ENCODE measurements at places on chromosomes 2 and 18. TPM values are rescaled to one million over a fixed set of nuclear protein-coding genes. Genes with fewer than 3 reads are reported as not detected.

The BZW1 gene
- total RNA-seq = 137 TPM

The SDC1 gene
- total RNA-seq = 162 TPM

DNA sequence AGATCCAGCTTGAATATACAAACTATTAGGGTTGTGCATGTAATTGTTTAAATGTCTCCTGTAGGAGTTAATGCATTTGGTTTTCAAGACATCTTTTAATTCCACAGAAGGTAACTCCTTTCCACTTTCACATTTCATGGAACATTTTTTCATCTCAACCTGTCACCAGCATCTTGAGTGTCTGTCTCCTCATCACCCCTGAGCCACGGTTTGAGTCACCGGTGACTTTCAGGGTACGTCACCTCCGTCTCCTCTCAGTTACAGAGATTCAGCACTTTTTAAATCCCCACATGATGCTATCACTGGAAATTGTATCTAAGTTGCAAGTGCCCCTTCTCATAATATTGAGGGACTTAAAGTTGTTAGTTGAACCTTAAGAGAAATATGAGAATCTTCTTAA is 25.3 kb downstream of the GPR55 start:
- no peak for DNase-seq

DNA sequence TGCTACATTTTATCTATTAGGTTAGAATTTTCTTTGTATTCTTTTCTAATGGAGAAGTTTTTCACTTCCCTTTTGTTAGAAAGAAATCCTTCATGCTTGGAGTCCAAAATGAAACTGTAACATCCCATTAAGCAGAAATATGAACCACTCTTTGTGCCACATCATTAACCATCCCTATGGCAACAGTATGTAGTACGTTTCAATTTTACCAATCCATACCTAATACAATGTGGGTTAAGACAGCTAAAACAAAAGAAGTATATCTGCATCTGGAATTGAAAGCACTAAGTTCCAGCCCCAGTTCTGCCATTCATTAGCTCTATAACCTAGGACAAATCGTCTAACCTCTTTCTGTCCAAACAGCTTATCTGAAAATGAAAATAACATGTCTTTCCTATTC is 409.2 kb upstream of the SPHKAP start:
- no peak for DNase-seq

The NEB gene
- 0.54 TPM for total RNA-seq

The SIX2 gene
- not detected for total RNA-seq

The ICOS gene
- 0.38 TPM for total RNA-seq

GRCh38 chr2:40173276-40173675 is 278.6 kb downstream of the SLC8A1 start:
- no peak for DNase-seq

DNA sequence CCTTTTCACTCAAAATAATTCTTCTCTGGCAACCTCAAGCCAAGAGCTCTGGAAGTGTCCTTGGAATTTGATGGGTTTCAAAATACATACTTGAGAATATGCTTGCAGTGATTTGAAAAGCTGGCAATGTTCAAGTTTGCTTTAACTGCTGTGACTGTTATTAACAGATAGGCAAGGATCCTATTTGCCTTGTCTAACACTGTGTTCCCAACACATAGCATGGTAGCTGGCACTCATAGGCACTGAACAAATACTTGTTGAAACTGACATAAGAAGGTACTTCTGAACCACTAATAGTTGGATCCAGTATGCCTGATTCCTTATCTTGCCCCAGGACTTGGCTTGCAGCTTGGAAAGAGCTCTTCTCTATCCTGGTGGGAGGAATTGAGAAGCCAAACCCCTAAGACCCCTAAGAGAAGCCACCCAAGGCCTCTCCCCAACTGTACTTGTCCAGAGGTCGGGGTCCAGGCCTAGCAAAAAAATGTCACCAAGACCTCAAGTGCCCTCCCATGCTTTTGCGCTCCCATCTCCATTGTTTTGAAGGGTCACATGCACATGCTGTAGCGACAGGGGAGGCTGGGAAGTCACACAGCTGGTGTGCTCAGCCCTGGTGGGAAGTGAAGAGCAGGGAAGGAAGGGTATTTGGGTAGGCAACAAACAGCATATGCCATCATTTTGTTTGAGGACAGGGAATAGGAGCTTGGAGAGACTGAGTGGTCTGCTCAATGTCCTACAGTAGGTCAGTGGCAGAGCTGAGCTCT is 118.4 kb upstream of the HAAO start:
- no peak for DNase-seq

The RNASEH1 gene
- total RNA-seq = 19.5 TPM

DNA sequence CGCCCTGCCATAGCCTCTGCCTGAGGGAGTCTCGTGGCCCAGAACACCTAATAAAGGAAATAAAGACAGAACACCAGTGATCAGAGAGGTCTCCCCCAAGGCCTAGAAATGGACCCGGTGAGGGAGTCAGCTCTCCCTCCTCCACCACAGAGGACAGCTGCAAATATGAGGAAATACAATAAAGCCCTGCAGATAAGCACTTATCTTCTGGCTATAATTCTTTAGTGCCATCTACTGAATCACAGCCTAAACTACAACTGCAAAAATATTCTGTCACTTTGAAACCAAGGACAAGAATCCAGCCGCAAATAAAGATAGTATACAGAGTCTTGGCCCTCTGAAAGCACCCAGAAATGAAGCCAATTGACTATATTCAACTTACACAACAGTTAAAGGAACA is 42.4 kb upstream of the TACR1 start:
- DNase-seq = no peak

- DNase-seq = no peak
Observed at GRCh38 chr2:75087736-75088135, 111.6 kb downstream of the TACR1 start.

GRCh38 chr18:78739882-78740677 is 239.5 kb upstream of the SALL3 start:
- no peak for DNase-seq

- DNase-seq = no peak
Observed at GRCh38 chr18:57209713-57210106, 62.8 kb downstream of the BOD1L2 start.

GRCh38 chr2:171244970-171245782 is 84.5 kb upstream of the TLK1 start:
- DNase-seq = no peak

DNA sequence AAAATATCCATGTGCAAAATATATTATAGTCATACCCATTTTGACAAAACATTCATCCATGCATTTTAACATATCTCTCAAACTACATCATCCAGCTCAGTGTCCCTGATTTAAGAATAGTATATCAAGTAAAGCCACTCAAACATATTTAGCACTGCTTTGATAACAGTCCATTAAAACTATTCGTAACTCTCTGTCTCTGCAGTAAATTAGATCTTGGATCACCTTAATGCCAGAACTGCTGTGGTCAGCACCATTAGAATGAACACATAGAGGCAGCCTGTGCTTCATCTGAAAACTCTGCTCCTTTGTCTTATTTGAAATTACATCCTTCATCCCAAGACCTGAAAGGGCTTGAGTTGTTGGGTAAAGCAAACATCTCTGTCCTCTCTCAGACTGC is 234.0 kb downstream of the MBD2 start:
- no peak for DNase-seq

DNA sequence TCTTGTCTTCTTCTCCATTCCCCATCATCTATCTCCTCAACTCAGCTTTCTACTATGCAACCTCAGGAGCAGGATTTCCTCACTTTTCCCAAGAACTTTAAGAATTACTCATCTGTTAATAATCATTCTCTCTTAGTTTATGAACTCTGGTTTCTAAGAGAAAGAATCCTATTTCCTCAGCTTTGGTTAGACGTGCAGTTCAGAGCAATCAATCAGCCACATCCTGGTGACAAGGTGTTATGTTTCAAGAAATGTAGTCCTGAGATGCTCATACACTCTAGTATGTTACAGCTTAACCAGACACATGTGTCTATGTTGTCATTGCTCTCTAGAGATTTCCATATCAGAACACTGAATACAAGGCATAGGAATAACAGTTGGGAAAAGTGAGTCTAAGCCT is 277.9 kb downstream of the MBD2 start:
- no peak for DNase-seq

The FBXO11 gene
- 46.7 TPM for total RNA-seq

The MRPL33 gene
- total RNA-seq = 43.4 TPM

DNA sequence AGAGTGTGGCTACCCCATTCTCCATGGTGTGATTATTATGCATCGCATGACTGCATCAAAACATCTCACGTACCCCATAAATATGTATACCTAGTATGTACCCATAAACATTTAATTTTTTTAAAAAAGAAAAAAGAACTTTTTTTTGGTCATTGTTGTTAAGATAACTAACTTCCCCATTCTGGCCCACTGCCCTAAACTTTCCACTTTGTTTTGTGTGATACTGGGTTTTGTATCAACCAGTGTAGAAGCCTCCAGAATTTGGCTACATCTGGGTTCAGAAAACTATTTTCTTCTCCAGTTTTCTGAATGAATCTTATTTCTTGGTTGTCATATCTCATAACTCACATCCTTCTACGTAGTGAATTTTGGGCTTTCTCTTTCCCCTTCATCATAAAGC is 62.3 kb upstream of the NABP1 start:
- no peak for DNase-seq

DNA sequence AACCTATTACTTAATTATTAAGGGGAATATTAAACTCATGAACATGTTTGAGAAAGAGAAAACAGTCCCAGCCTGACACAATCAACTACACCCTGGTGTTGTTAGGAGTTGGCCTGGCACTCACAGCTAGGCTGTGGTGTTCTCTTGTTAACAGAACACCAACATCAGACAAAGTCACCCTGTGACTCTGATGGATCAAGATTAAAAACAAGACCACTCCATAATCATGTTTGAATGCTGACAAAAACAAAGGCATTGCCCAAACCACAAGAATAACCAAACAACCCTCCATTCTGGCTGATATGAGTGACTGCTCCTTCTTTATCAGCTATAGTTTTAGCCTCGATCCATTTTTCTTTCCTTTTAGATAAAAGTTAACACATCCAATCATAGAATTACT is 3.0 kb downstream of the BOLL start:
- DNase-seq = no peak

- no peak for DNase-seq
Observed at GRCh38 chr2:204255526-204255925, 289.7 kb upstream of the PARD3B start.

- no peak for DNase-seq
Observed at GRCh38 chr2:12502759-12503158, 214.0 kb upstream of the TRIB2 start.

- no peak for DNase-seq
Observed at GRCh38 chr2:199922856-199923255, 11.8 kb downstream of the C2orf69 start.

GRCh38 chr2:86704459-86704971 is 15.6 kb upstream of the RMND5A start:
- DNase-seq = no peak

GRCh38 chr18:47909484-47909883 is 21.0 kb downstream of the SMAD2 start:
- DNase-seq = no peak

DNA sequence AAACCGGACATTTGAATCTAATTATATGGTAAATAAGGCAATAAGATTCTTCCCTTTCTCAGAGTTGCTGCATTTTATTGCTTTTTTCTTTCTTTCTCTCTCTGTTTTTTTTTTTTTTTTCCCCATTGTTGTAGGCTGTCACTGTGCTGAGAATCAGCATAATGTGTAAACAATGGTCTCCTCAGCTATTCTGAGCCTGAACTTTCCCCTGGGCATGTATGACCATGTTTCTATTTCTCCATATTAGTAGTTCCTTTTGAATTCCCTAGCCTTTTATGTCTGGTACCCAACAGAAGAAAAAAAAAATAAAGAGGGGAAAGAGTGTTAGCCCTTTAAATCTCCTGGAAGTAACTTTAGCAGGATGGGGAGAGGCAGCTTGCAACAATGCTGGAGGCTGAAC is 1862.5 kb downstream of the SUCLG1 start:
- no peak for DNase-seq

DNA sequence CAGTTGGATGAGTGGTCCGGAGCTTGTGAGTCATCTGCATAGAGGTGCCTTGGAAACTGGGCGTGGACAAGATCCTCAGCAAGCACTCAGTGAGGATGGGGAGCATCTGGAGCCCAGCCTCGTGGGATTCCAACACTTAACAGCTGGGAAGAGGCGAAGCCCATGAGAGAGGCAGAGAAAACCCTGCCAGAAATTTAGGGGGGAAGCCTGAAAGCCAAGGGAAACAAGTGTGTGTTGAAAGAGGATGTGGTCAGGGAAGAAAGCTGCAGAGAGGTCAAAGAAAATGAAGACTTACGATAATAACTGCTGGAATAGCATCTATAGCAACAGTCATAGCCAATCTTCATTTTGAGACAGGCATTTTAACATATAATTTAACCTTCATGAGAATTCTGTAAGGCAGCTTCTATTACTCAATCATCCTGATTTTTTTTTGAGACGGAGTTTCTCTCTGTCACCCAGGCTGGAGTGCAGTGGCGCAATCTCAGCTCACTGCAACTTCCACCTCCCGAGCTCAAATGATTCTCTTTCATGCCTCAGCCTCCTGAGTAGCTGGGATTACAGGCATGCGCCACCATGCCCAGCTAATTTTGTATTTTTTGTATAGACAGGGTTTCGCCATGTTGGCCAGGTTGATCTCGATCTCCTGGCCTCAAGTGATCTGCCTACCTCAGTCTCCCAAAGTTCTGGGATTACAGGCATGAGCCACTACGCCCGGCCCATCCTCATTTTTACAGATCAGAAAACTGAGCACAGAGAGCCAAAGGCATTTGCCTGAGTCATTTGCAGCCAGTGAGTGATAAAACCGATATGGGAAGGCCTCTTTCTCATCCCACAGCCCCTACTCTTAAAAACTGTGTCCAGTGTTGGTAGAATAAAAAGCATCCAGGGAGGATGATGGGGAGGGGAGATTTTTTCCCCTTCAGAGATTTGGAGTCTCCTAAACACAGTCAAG is 214.4 kb upstream of the EPAS1 start:
- no peak for DNase-seq

DNA sequence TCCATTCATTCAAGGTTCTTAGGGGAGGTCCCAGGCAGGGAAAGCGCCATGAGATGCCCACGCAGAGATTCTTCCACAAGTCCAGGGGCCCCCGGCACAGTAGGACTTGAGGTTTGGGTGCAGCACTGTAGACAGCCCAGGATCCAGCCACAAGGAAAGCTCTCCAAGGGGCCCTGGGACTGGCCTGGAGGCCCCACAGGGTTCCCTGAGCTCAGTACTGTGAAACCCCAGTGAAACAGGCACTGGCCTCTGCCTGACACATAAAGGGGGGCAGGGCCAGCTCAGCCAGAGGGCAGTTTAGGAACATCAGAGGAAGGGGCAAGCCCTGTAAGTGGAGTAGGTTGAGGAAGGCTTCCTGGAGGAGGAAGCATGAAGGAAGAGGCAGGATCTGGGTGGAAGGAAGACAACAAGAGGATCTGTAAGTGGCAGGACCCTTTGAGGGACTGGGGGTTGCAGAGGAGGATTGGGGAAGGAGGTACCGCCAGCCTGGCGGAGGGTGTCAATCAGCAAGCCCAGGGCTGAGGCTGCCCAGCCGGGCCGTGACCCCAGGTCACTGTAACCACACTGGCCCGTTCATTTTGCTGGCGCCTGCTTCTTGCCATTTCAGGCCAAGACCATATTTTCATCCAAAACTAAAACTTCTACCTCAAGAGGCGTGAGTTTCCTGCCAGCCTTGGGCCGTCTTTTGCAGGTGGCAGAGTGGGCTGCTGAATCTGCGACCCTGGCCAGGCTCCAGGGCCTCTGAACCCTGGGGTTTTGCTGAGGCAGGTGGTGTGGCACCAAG is 175.2 kb downstream of the SMAD7 start:
- no peak for DNase-seq

The ANKRD62 gene
- total RNA-seq = 1.8 TPM

The UGT1A1 gene
- total RNA-seq = 4.0 TPM

All from mucosa of descending colon (tissue), 3 donors.